Heart left ventricle (tissue), 16 donors: ENCODE measurements at places on chromosomes 16 and 17. TPM values are rescaled to one million over a fixed set of nuclear protein-coding genes. Genes with fewer than 3 reads are reported as not detected.

Gene MYOCD
- 77.2 TPM for total RNA-seq

Gene ZNF48
- total RNA-seq = 7.4 TPM

Gene FGF11
- total RNA-seq = 3.7 TPM

DNA sequence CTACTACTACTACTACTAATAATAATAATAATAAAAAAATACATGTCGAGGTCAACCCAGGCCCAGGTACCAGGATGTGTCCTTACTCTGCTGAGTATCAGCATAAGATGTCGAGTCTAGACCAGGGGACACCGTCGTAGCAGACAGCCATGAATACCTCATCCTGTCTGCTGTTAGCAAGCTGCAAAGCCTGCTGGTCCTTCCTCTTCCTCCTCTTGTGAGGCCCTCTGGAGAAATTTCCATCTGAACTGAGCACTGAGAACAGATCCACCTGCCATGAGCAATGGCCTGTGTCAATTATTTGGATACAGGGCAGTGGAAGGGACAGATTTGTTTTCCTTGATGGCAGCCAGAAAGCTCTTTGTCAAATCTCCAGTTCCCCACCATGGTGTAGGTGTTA is 168.5 kb downstream of the XYLT1 start:
- DNase-seq = no peak

- DNase-seq = no peak
These were observed 170.2 kb upstream of the SALL1 start for GRCh38 chr16:51321251-51321650.

- DNase-seq = no peak
These were observed 7.2 kb downstream of the MRPL58 start for GRCh38 chr17:75019710-75020109.

- no peak for DNase-seq
These were observed 118.3 kb downstream of the PARN start for GRCh38 chr16:14511800-14512135.

DNA sequence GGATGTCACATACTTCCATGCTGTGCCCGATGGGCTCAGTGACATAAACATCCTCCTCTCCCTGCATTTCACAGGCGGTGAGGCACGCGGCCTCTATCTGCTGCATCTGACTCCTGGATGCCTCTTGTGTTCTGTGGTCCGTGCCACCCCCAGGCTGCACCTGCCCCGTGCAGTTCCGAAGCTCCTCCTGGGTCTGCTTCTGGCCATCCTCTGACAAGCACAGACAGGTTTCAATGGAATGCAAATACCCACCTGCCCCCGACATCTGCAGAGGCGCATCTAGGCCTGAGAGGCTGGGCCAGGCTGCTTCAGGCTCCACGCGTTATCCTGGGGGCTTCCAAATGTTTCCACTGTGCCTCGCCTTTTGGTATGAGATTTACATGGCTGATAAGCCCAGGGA is 46.3 kb upstream of the DNAH17 start:
- DNase-seq = no peak

DNA sequence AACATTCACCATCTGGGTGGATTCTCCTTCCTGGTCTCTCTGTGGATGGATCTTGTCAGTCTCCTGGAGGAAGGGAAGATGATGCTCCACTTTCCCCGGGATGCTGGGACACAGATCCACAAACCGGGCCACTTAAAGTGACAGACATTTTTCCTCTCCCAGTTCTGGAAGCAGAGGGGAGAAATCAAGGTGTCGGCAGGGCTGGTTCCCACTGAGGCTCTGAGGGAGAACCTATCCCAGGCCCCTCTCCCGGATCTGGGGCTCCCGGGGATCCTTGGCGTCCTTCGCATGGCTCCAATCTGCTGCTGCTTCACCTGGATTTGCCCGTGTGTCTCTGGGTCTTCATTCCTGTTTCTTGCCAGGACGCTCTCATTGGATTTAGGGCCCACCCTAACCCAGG is 263.1 kb upstream of the TNRC6C start:
- DNase-seq = no peak

DNA sequence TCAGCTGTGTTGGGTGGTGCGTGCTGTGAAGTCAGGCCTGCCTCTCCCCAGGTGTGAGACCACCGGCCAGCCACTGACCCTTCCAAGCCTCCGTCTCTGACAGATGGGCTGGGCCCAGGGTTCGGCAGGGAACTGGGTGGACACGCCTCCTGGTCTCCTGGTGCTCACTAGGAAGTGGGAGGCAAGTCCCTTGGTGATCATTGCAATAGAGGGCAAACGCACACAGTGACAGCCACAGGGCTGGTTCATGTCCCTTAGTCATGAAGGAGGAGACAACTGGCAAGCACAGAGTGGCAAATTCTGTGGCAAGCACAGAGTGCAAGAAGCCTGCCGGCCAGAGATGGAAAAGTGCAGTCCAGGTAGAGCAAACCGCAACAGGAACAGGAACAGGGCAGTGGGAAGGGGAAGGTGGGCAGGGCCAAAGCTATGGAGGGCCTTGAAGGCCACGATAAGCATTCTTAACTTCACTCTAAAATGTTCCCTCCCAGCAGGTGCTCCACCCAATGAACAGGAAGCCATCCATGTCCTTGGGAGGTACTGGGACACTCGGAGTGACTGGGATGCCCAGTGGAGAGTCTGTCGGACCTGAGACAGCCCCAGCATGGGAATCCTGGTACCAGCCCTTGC is 21.9 kb downstream of the USP7 start:
- DNase-seq = no peak
